ENCODE measurements at places on chromosomes 16 and 17.

- DNase-seq: no peak
Measured at GRCh38 chr16:87765473-87765775, 362 bp downstream of the KLHDC4 start.

GRCh38 chr17:75227729-75228128 is 22.2 kb downstream of the NUP85 start:
- no peak for DNase-seq

DNA sequence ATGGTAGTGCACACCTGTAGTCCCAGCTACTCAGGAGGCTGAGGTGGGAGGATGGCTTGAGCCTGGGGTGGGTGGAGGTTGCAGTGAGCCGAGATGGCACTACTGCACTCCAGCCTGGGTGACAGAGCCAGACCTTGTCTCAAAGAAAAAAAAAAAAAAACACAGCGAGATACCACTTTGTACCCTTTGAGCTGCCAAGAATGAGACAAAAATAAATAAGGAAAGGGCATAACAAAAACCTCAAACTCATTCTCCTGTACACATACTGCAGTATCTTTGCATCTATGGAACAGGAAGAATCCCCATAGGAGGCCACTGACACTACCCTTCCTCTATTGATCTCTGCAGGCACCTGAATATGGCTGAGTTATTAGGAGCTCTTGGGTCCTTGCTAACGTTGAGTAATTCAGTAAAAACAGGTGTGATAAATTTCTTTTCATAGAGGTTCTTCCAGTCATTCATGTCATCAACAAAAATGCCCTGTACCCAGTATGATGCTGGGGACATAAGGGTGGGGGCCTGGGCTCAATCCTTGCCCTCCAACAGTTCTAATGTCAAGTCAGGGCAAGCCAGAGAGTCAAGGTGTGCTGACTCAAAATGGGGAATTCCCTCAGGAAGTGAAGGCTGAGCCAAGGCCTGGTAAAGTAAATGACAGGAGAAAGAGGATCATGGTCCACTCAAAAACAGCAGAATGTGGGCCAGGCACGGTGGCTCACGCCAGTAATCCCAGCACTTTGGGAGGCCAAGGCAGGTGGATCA is 26.9 kb downstream of the RANBP10 start:
- DNase-seq: no peak

DNA sequence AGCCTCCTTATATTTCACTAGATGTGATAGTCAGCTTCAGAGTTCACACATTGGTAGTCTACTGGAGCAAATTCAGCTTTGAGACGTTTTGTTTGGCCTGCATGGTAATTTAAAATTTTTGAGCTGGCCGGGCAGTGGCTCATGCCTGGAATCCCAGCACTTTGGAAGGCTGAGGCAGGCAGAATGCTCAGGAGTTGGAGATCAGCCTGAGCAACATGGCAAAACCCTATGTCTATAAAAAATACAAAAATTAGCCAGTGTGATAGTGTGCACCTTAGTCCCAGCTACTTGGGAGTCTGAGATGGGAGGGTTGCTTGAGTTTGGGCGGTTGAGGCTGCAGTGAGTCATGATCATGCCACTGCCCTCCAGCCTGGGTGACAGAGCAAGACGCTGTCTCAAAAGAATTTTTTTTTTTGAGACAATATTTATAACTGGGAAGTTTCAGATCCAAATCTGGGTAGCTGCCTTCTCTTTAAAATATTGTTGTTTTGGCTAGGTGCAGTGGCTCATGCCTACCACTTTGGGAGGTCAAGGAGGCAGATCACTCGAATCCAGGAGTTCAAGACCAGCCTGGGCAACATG is 4.8 kb upstream of the BLMH start:
- no peak for DNase-seq

GRCh38 chr16:49338611-49339265 is 34.9 kb upstream of the C16orf78 start:
- DNase-seq: no peak

DNA sequence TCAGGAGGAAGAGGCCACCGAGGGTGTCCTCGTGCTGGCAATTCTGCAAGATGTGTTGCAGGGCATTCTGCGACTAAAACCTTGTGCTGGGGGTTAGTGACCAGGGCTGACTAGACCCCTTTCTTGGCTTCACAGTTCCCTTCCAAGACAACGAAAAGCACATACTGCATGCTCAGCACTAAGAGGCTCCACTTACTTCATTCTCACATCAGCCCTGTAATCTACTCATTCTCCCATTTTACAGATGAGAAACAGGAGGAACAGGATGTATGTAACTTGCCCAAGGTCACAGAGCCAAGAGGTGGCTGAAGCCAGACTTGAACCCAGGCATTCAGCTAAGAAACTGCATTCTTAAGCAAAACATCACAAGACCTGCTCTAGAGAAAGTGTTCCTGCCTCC is 5.3 kb upstream of the PHOSPHO1 start:
- no peak for DNase-seq

GRCh38 chr17:73324711-73325526 is 13.1 kb upstream of the CDC42EP4 start:
- no peak for DNase-seq

DNA sequence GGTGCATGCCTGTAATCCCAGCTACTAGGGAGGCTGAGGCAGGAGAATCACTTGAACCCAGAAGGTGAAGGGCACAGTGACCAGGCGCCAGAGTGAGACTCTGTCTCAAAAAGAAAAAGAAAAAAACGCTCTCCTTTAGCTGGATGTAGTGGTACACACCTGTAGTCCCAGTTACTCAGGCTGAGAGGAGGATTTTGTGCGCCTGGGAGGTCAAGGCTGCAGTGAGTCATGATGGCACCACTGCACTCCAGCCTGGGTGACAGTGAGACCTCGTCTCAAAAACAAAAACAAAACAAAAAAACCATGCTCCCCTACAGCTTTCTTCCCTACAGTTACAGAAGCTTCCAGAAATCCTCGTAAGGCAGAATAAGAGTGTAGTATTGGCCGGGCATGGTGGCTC is 33.1 kb upstream of the ST6GALNAC1 start:
- no peak for DNase-seq

GRCh38 chr16:30186782-30187555 is 3.6 kb downstream of the CORO1A start:
- DNase-seq: no peak

Data from COR-L47 (cell line).